ENCODE measurements at places on chromosomes 3 and 15.

DNA sequence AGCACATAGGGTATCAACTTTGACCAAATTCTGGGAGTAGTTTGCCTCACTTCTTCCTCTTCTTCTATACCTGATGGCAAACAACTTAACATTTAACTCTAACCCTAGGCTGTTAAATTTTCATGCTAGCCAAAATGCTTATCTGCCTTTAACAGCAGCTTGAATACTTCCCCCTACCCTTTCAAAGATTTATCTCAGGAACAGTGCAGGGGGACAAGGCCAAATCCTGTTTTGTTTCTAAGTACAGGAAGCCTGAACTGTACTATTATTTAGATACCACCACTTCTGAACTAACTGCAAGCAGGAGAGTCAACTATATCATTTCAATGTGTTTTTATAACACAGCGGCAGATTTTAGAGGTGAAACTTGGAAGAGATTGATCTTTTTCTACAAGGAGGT, 104.0 kb upstream of the CNTN6 start:
- H3K4me1 ChIP-seq: no peaks in the 10 kb centered on the region
- H3K27ac ChIP-seq: no peak overlapping the region
- no peak overlapping the region for H3K4me3 ChIP-seq
- no peaks in the 10 kb centered on the region for H3K36me3 ChIP-seq

DNA sequence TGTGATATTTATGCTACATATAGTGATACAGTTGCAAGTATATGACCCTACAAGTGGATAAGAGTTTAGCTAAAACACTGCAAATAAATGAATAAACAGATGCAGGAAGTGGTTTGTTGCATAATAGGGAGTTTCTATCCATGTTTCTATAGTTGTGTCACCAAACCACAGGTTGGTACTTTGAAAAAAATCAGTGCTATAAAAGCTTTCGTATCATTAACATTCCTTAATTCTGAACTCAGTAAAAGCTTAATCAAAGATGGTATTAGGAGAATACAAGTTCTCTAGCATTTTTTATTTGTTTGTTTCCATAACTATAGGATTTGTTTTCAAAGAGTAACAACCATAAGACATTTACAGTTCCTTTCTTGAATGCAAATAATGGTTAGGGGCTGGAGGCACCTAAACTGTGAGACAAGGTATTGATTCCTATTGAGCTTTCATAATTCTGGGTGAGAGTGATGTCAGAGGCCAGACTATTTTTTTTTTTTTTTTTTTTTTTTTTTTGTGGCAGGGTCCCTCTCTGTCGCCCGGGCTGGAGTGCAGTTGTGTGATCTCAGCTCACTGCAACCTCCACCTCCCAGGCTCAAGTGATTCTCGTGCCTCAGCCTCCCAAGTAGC, 29.6 kb downstream of the CPOX start:
- no peak overlapping the region for H3K27ac ChIP-seq
- H3K4me1 ChIP-seq: no peaks in the 10 kb centered on the region
- DNase-seq: no peak
- H3K36me3 ChIP-seq: no peaks in the 10 kb centered on the region
- no peaks in the 10 kb centered on the region for H3K27me3 ChIP-seq

- H3K4me3 ChIP-seq: no peak overlapping the region
- no peaks in the 10 kb centered on the region for H3K4me1 ChIP-seq
- DNase-seq: no peak
- H3K36me3 ChIP-seq: no peaks in the 10 kb centered on the region
Measured at GRCh38 chr3:67090474-67090873, 92.4 kb downstream of the KBTBD8 start.

DNA sequence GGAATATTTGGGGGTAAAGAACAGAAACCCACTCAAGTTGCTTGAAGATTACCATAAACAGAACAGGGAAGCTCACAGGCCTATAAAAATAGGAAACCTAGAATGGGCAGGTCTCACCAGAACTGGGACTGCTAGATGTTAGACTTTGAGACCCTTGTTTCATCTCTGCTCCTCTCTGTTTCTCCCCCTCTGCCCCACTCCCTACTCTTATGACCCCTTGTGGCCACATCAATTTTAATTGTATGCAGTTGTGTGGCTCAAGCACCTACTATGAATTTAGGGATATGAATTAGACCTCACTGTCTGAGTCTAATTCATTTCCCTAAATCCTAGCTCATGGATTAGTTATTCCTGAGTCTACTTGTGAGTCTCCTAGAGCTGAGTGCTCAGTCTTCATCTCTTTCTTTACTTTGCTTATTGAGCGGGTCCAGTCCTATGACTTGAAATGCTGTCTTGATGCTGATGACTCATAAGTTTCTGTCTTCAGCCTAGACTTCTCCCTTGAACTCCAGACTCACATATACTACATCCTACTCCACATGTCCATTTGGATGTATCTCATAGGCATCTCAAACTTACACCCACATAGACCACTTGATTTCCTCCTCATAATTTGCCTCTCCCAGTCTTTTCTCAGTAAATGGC, 78.7 kb downstream of the ITPR1 start:
- no peak for DNase-seq
- H3K4me1 ChIP-seq: no peaks in the 10 kb centered on the region
- no peaks in the 10 kb centered on the region for H3K36me3 ChIP-seq
- H3K4me3 ChIP-seq: no peak overlapping the region
- no peaks in the 10 kb centered on the region for H3K27me3 ChIP-seq

DNA sequence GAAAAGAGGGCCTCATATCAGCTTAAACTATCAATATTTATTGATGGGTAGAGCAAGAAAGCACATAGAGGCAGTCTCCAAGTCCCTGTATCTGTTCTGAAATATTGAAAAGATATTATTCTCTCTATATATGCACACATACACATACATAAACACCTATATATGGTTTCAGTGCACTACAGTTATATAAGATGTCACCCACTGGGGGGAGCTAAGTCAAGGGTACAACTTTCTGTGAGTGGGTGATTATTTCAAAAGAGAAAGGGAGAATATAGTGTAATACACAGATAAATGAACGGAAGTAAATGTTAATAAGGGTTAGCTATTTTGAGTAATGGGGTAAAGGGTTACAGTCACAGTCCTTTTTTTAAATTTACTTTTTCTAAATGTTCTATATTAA, 8.8 kb downstream of the SNTN start:
- no peaks in the 10 kb centered on the region for H3K4me1 ChIP-seq
- H3K36me3 ChIP-seq: no peaks in the 10 kb centered on the region
- H3K27ac ChIP-seq: no peak overlapping the region
- no peaks in the 10 kb centered on the region for H3K27me3 ChIP-seq
- DNase-seq: no peak
- H3K4me3 ChIP-seq: no peak overlapping the region

DNA sequence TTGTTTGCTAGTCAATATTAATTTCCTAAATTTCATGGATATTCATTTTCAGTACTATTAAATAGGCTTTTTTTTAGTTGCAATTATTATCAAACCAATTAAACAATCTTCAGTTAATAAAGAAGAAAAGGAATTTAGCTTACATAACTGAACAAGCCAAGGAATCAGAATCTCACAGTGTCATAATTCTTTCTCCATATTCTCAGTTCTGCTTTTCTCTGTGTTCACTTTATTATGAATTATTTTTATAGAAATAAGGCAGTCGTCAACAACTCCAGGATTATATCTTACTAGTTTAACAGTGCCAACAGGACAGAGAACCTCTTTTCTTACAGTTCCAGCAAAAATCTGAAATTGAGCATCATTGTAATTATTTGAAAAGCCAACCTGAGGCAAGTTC, 221.7 kb downstream of the CGGBP1 start:
- no peak overlapping the region for H3K4me3 ChIP-seq
- no peak for DNase-seq
- H3K4me1 ChIP-seq: no peaks in the 10 kb centered on the region
- H3K36me3 ChIP-seq: no peaks in the 10 kb centered on the region
- H3K27ac ChIP-seq: no peak overlapping the region
- no peaks in the 10 kb centered on the region for H3K27me3 ChIP-seq

- H3K4me1 ChIP-seq: no peaks in the 10 kb centered on the region
- H3K4me3 ChIP-seq: no peak overlapping the region
- DNase-seq: no peak
- no peaks in the 10 kb centered on the region for H3K27me3 ChIP-seq
- H3K27ac ChIP-seq: no peak overlapping the region
Measured at GRCh38 chr15:94579286-94579685, 347.9 kb downstream of the MCTP2 start.

DNA sequence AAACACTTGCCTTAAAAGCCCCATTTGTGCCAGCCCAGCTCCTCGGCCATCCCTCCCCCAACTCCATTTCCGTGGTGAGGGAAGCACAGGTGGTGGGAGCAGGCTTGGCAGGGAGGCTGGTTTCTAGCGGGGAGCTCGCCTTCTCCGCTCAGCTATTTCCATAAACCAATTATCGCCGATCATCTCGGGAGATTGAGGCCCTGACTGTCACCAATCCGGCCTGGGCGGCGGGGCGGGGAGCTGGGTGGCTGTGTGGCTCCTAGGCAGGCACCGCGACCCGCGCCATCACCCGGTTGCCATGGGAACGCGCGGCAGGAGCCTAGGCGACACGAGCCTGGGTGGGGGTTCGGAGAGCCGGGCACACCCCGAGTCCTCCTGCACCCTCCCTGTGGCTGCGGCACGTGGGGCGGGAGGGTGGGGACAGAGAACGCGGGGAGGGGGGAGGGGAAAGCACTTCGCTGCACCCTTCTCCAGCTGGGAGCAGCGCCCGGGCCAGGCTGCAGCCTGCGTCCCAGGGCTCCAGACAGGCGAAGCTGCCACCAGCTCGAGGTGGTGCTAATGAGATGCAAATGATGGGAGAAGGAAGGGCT, 9.3 kb downstream of the CCDC33 start:
- H3K27me3 ChIP-seq: no peaks in the 10 kb centered on the region
- no peak for DNase-seq
- H3K4me3 ChIP-seq: peak overlapping the region; percentile 13
- H3K27ac ChIP-seq: no peak overlapping the region
- H3K36me3 ChIP-seq: no peaks in the 10 kb centered on the region

DNA sequence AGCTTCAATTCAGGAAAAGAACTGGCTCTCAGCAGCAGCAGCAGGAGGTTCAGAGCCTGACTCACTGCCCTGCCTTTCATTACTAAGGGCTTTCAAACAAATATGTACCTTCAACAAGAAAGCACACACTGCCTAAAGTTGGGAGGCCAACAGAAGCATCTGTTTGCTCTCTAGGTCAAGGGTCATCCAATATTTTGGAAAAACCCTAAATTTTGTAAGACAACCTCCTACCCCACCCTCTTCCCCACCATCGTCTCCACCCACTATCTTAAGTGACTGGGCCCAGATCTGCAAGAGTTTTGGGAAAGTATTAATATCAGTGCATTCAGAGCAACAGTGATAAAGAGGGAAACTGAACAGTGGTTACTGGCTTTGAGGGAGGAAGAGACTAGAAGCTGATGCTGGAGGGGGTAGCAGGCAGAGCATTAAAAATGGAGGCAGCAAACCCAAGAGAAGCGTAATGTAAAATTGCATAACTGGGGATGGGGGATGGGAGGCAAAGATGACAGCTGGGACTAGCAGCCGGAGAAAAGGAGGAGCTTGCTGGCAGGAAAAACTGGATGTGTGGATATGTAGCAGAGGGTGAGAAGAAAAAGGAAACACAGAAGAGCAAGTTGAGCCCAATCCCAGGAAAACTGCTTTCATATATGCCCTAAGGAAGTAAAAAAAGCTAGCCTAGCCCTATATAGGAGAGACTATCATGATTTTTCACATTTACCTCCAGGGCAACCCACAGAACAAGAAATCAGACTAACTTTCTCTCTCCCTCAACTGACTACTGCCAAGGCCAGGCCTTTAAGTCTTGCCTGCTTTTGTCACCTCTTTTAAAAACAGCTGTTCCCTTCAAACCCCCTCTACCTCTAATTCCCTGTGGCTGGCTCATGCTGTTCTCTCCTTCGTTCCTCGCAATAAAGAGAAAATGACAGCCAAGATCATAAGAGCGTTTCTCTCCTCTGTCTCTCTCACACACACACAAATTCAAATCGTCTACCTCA, 31.4 kb downstream of the NPTN start:
- H3K4me3 ChIP-seq: no peak overlapping the region
- no peaks in the 10 kb centered on the region for H3K27me3 ChIP-seq
- H3K4me1 ChIP-seq: peaks cover 11% of the 10 kb centered on the region
- no peaks in the 10 kb centered on the region for H3K36me3 ChIP-seq
- DNase-seq: no peak
- H3K27ac ChIP-seq: no peak overlapping the region

GRCh38 chr3:130814691-130815472, 68.3 kb upstream of the PIK3R4 start:
- H3K27ac ChIP-seq: no peak overlapping the region
- H3K36me3 ChIP-seq: no peaks in the 10 kb centered on the region
- H3K27me3 ChIP-seq: no peaks in the 10 kb centered on the region
- no peak for DNase-seq
- peaks cover 1% of the 10 kb centered on the region for H3K4me1 ChIP-seq

GRCh38 chr3:196192524-196193051, 18.6 kb downstream of the ZDHHC19 start:
- no peak overlapping the region for H3K4me3 ChIP-seq
- DNase-seq: no peak
- H3K27ac ChIP-seq: no peak overlapping the region
- peaks cover 3% of the 10 kb centered on the region for H3K4me1 ChIP-seq
- no peaks in the 10 kb centered on the region for H3K27me3 ChIP-seq

- H3K4me1 ChIP-seq: no peaks in the 10 kb centered on the region
- H3K36me3 ChIP-seq: no peaks in the 10 kb centered on the region
- H3K27ac ChIP-seq: no peak overlapping the region
- no peaks in the 10 kb centered on the region for H3K27me3 ChIP-seq
- DNase-seq: no peak
- H3K4me3 ChIP-seq: no peak overlapping the region
Measured at GRCh38 chr3:127405010-127405598, 117.3 kb upstream of the PRR20G start.

DNA sequence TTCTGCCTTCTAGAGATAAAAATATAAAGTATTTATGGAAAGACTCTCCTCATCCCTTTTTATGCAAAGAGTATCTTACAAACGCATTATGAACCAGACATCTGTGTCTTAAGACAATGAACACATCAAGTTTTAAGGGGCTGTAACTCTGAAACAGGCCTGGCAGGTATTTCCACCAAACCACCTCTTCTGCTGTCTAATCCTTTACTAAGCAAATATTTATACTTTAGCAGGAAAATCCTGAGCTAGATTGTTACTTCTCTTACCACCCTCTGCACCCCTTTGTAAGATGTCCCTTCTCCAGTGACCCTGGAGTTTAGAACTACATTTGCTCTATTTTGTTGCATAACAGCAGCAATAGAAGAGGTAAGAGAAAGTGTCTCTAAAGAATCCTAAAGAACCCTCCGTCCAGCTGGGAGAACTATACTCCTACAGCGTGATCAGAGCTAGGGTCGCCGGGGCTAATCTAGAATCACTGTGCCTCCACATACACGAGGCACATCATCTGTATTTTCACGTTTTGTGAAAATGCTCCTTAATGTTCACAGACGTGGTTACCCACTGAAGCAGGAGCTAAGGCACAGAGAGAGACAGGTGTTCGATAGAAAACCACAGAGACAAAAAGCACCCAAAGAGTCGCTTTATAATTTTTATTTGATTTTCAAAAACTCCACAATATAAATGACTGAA, 129.6 kb downstream of the FOXP1 start:
- H3K27ac ChIP-seq: no peak overlapping the region
- no peaks in the 10 kb centered on the region for H3K4me1 ChIP-seq
- no peak for DNase-seq
- H3K36me3 ChIP-seq: no peaks in the 10 kb centered on the region

GRCh38 chr15:70095408-70096214, 2.1 kb downstream of the TLE3 start:
- H3K36me3 ChIP-seq: no peaks in the 10 kb centered on the region
- no peak overlapping the region for H3K27ac ChIP-seq
- H3K4me3 ChIP-seq: peak overlapping the region; percentile 76
- H3K4me1 ChIP-seq: peaks cover 15% of the 10 kb centered on the region
- no peaks in the 10 kb centered on the region for H3K27me3 ChIP-seq

Measured in iPS DF 6.9 (cell line).